AG10803 (cell line): ENCODE measurements at places on chromosomes 16 and 17.
A peak's percentile ranks its signal among the peaks of the same experiment; 100 is the strongest.

GRCh38 chr17:31328160-31328535, 6.7 kb upstream of the EVI2A start:
- DNase-seq: peak; percentile 78

- no peak for DNase-seq
Observed at GRCh38 chr16:291539-291938, 8.6 kb downstream of the PDIA2 start.

DNA sequence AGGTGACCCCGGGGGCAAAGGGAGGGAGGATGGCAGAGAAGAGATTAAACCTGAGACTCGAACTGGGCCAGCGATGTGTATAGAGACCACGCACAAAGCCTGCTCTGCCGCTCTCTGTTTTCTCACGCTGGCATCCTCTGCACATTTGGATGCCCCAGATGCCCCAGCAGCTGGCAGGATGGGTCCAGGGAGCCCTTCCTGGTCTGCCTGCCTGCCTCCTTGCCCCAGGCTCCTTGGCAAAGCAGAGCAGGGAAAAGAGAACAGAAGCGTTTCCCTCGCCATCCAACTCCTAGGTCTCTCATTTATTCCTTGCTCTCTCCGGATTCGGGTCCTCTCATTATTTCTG, 5.2 kb upstream of the PIPOX start:
- no peak for DNase-seq

DNA sequence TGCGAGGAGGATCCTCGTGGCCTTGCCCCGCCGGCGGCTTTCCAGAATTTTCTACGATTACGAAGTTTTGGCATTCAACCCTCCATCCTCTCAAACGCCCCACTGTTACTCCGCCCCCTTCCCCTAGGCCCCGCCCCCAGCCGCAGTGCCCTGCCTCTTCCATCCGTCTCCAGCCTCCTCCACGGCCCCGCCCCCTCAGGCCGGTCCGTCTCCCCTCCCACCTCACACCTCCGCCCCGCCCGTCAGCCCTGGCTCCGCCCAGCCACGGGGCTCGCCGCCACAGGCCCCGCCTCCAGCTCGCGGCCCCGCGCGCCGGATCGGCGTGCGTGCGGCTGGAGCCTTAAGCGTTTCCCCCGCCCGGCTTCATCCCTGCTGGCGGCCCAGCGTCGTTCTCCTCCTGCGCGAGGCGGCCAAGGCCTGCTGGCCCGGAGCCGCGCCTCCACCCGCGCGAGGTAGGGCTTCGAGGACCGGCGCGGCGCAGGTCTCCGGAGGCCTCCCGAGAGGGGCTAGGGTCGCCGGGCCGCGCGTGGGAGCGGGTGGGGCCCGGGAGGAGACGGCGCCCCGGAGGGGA, at the start of the genes C17orf67 and DGKE:
Gene C17orf67 (minus strand): TSS at position 112 of the 571 bp plus-strand sequence. CDS start 18,110 bp downstream, outside the sequence.
Gene DGKE (plus strand): TSS at position 343 of the 571 bp plus-strand sequence. CDS start 645 bp downstream, outside the sequence.
- peak; percentile 96 for DNase-seq

DNA sequence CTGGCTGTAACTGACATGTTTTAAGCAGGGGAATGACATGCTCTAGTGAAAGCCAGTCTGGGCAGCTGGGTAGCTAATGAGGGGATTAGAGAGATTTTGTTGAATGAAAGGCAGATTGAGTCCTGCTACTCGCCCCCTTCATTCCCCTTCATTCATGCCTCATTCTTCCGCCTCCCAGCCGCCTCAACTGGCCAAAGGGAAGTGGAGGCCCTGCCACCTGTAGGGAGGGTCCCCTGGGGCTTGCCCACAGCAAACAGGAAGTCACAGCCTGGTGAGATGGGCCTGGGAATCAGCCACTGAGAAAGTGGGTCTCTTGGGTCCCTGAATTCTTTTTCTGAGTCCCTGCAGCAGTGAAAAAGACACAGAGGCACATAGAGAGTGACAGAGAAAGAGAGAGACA, 1.1 kb upstream of the CD19 start:
- no peak for DNase-seq

DNA sequence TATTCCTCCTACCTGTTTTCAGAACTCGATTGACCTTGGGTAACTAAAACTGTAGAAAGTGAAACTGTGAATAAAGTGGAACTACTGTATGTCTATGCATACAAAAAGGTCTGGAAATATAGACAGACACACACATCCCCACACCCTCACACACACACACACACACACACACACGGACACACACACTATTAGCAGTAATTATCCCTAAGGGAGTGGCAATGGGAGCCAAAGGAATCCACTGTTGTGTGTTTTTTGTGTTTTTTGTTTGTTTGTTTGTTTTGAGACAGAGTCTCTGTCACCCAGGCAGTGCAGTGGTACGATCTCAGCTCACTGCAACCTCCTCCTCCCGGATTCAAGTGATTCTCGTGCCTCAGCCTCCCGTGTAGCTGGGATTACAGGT, 26.6 kb upstream of the SRCIN1 start:
- no peak for DNase-seq
